Activated naive CD8-positive, alpha-beta T cell treated with anti-CD3 and anti-CD28 coated beads, Interleukin-2, amount 10 ng/mL, durations not matched to agents 7 days and 5 days (primary cell): ENCODE measurements at places on chromosomes 7 and 10.

DNA sequence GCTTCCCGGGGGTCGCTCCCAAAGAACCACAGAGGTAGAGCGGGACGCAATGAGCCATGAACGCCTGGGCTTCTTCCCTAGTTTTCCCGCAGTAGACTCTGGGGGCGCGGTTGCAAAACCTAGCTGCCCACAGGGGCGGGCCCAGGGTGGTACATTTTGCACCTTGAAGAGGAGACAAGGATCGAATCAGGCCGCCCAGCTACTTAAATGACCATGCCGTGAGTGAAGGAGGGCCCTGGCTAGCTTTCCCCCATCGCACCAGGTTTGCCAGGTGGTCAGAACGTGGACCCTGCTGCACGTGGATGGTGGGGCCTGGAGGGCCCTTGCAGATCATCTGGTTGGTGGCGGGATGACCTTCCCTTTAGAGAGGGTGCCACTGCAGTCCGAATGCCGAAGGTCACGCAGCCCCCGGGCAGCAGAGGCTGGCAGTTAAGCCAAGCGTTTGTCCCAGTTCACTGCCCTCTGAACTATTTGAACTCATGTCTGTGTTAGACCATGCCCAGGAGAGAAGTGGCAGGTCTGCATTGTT is 604 bp upstream of the SHTN1 start:
- DNase-seq = no peak

DNA sequence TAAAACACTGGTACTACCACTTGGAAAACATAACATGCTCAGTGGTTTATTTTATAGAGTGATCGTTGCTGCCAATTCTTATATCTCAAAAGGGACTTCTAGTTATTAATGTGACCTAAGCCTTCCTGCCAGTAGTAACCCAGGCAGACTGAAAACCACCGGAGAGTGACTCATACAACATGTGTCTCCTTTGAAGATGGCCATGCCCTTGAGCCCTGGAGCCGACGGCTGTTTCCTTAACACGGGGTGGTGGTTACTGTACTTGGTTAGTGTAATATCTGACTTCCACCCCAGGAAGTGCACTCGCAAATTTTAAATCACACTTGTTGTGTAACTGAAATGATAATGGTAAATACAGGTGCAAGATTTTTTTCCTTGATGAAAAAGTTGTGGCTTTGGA is 30.5 kb downstream of the JAKMIP3 start:
- DNase-seq = peak; percentile 24

GRCh38 chr10:110901954-110902819 is 16.8 kb downstream of the BBIP1 start:
- no peak for DNase-seq

DNA sequence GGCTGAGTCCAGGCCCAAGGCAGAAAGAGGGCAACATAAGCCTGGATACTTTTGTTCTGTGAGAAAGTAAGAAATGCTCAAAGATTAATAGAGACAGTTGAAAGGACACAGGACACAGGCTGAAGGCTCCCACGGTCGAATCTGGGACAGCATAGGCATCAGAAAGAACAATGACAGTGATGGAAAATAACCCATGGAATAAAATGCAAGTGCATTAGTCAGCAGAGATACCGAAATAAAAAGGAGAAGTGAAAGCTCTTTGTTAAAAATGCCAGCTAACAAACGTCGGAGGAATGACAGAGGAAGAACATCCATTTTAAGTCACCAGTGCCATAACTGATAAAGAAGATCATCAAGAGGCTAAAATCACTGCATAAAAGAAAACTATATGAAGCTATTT is 19.6 kb upstream of the AGAP5 start:
- DNase-seq = no peak

GRCh38 chr10:67725567-67725966 is 29.6 kb upstream of the CTNNA3 start:
- DNase-seq = no peak

DNA sequence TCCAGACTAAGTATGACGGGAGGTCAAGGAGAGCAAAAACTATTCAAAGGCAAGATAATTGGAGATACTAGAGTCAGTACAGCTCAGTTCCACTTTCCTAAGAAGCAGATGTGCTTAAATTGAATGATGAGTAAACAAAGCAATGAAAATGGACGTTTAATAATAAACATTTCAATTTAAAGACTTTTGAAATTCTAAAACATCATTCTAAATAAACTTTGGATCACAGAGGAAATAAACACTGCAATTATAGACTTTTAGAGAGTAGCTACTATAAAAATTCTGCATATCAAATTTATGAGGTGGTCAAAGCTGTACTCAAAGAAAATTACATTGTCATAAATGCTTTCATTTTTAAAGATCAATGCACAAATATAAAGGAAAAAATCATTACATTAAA is 418.3 kb downstream of the GPAM start:
- DNase-seq = no peak

DNA sequence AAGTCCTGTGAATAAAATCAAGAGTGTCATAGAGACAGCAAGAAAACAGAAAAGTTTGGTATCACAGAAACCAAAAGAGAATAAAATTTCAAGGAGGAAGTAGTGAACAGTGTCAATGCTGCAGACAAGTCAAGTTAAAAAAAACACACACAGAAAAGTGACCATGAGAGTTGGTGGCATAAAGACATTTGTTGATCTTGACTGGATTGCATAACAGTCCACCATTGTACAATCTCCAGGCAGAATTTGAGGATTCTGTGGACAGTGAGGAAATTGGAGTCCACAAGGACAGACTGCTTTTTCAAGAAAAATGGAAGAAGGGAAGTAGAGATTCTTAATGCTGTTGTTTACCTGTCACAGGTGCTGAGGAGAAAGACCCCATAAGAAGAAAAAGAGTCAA is 412.5 kb downstream of the PLXDC2 start:
- DNase-seq = no peak

DNA sequence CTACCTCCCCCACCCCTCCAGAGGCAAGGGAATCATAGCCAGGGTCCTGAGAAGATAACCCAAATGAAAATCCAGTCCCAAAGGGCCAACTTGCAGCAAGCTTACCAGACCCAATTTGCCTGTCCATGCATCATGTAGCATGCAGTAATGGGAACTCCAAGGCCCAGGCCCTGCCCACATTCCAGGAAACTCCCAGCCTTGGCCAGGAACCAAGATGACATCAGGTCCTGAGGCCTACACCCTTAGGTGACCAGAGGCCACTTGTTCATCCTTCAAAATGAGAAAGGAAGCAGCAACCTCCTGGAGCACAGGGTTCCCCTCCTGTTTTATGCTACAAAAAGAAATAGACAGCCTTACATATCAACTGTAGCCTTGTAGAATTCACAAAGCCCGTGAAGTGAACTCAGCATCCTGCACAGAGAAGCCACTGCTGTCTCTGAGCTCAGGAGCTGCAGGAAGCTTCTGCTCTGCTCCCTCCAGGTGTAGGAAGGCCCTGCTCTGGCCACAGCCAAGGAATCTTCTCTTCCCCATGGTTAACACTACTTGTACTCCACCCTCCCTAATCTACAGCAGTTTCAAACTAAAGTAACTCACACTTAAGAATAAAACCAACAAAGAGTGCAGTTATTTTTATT is 30.3 kb upstream of the GRB10 start:
- DNase-seq = no peak

GRCh38 chr7:11811709-11812108 is 20.3 kb downstream of the THSD7A start:
- no peak for DNase-seq

GRCh38 chr10:84348860-84349259 is 20.5 kb downstream of the CCSER2 start:
- no peak for DNase-seq

- no peak for DNase-seq
These were observed 1106.2 kb upstream of the LRRN3 start for GRCh38 chr7:109984729-109985128.

GRCh38 chr7:27929127-27929526 is 189.2 kb downstream of the TAX1BP1 start:
- no peak for DNase-seq

- DNase-seq = no peak
These were observed 257.6 kb upstream of the LRGUK start for GRCh38 chr7:133869556-133869955.

DNA sequence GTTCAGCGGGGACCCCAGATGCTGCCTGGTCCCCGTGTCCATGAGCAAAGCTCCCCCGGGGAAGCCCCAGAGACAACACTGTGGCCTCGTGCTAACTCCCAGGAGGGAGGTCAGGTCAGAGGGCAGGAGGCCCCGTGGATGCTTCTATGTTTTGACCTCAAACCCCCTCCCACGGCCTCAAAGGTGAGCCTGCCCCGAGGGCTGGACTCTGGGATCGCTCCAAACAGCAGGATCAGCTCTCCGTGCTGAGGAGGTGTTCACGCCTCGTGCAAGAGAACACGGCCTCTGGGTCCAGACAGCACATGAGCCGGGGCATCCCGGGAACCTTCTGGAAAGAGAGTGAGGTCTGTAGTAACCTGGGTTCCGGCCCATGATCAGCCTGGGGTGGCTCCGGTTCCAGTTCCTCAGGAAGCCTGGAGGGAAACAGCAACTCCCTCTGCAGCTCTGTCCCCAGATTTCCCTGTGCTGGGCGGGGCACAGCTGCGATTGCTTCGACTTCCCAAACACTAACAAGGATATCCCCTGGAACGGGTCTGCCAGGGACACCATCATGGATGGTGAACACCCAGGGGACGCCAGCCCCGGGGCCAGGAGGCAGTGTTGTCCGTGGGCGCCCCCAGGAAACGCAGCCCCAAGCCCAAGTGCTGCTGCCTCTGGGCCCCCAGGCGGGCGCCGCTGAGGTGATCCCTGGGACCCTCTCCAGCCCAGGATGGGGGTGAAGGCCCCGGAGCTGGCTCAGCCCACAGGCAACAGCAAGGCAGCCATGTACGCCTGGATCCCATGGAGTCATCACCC is 18.0 kb upstream of the INPP5A start:
- DNase-seq = no peak

GRCh38 chr7:69246758-69247157 is 351.5 kb upstream of the AUTS2 start:
- no peak for DNase-seq

DNA sequence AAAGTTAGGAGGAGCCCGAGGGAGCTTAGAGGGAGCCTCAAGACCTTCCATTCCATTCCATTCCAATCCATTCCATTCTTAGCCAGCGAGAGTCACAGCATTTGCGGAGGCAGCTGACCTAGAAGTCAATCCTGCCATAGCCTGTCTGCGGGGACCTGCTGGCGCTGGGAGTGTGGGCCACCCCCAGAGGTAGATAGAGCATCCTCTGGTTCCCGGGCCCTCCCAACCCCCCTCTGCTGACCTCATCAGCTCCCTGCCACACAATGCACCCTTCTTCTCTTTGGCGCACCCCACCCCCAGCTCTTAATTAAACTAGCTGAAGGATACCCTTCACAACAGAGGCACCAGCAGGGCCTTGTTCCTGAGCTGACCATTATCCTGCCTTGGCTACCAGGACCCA is 152.5 kb upstream of the ZMIZ1 start:
- DNase-seq = no peak

GRCh38 chr10:51911723-51912122 is 212.3 kb upstream of the CSTF2T start:
- DNase-seq = no peak

GRCh38 chr10:76354212-76354738 is 922.9 kb downstream of the LRMDA start:
- DNase-seq = no peak

DNA sequence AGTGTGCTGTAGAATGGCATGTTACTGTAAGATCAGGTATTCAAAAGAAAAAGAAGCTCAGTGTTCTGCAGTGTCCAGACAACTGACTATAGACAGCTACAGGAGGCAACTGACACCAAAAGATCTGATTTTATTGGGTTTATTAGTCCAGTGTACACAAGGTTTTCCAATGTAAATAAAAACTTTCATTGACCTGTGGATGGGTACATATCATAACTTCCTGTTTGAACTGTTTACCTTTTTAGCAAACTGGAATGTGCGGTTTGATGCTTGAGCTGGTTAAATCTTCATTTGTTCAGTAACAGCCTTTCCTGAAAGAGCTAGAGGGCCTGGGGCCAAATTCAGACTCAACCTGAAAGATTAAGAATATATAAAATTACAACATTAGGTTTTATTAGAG is 172.6 kb upstream of the SP8 start:
- DNase-seq = no peak

DNA sequence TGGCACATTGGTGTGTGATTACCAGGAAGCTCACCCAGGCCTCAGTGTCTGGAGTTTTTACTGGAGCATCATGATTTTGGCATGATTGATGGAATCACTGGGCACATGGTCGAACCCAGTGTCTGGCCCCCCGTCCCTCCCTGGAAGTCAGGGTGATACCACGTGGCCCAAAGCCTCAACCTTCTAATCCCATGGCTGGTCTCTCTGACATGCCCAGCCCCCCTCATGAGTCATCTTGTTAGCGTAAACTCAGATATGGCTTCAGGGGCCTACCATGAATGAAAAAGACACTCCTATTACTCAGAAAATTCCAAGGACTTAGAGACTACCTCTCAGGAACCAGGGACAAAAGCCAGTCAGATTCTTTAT is 109.3 kb downstream of the GRK5 start:
- no peak for DNase-seq

- DNase-seq = no peak
These were observed 132.3 kb upstream of the BMPER start for GRCh38 chr7:33773053-33773452.

DNA sequence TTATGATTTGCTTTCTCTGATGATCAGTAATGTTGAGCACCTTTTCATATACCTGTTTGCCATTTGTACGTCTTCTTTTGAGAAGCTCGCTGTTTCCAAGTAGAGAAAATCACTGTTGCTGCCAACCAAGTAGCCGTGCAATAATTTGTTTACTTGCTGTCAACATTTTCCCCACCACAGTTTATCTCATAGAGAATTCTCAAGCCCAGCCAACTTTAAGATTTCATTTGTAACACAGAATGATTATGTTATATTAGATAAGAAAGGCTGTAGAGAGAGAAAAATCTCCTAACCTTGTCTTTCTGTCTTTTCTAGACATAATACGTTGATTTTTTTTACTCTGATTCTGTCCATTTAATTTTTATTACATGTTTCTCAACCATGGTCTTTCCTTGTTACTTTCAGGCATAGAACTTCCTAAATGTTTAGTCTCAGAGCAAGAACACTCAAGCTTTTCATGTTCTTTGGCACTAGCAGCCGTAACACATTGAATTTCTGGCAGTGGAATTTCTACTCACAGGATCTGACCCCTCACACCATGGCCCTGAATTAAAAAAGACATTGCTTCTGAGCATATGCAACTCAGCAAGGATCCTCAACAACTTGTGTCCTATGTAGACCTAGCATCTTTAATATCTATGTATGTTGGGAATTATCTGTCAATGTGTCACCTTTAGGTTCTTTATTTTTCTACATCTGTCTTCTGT is 23.1 kb downstream of the RPA3 start:
- DNase-seq = no peak

- DNase-seq = no peak
These were observed 16.1 kb upstream of the ZNF282 start for GRCh38 chr7:149179241-149179640.

DNA sequence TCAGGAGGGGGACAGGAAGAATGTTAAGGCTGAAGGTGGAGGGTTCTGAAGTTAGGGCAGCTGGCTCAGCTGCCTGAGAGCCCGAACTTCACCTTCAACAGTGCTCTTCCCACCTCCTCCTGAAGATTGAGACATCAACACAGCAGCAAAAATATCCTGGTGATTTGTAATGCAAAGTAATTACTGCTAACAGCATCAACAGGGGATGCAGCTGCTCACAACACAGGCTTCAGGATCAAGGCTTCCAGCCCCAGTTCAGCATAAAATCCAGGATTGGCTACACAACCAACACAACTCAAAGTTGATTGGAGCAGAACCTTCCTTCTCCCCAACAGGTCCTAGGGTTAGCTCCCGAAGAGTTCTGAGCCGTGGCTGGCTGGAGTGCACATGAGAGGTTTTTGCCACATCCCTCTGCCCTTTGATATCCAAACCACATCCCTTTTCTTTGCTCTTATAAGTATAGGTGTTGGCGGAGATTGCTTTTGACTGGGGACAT is 242.4 kb downstream of the KIAA1217 start:
- DNase-seq = no peak

- no peak for DNase-seq
These were observed 211.3 kb upstream of the DPP6 start for GRCh38 chr7:153840861-153841260.
